ENCODE measurements at places on chromosomes 6 and 20.

DNA sequence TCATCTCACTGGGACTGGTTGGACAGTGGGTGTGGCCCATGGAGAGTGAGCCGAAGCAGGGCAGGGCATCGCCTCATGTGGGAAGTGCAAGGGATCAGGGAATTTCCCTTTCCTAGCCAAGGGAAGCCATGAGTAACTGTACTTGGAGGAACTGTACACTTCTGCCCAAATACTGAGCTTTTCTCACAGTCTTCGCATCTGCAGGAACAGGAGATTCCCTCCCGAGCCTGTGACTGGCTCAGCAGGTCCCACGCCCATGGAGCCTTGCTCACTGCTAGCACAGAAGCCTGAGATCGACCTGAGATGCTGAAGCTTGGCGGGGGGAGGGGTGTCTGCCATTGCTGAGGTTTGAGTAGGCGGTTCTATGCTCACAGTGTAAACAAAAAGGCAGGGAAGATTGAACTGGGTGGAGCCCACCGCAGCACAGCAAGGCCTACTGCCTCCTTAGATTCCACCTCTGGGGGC is 10.4 kb upstream of the CALHM5 start:
- no peak for DNase-seq

GRCh38 chr6:80942911-80943310 is 809.6 kb downstream of the TENT5A start:
- no peak for DNase-seq

DNA sequence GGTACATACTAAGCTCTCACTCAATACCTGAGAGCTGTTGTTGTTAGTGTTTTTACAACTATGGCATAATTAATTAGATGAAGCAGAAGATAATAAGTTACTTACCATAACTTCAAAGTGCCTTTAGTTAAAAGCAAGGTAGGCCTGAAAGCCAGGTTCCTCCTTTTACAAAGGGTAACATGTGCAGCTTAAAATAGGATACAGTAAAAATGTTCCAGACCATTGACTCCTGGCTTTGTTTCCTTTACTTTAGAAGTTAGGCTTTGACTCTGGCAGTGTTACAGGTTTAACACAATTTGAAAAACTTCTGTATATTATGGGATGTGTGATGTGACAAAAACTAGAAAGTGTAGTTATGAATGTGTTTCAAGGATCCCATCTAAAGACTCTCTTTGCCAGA is 522.5 kb downstream of the EPM2A start:
- no peak for DNase-seq

GRCh38 chr20:13813910-13814309 is 29.1 kb downstream of the NDUFAF5 start:
- DNase-seq = no peak

DNA sequence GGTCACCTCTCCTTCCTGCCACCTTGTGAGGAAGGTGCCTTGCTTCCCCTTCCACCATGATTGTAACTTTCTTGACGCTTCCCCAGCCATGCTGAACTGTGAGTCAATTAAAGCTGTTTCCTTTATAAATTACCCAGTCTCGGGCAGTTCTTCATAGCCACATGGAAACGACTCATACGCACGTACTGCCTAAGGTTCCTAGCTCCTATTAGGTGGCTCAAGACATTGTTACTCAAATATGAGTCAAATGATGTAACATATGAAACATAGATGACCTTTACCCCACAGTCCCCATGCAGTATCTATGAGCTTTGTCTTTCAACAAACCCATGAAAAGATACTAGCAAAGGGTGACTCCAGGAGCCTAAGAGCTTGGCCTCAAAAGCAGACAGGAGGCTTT is 98.3 kb downstream of the SIM1 start:
- no peak for DNase-seq

DNA sequence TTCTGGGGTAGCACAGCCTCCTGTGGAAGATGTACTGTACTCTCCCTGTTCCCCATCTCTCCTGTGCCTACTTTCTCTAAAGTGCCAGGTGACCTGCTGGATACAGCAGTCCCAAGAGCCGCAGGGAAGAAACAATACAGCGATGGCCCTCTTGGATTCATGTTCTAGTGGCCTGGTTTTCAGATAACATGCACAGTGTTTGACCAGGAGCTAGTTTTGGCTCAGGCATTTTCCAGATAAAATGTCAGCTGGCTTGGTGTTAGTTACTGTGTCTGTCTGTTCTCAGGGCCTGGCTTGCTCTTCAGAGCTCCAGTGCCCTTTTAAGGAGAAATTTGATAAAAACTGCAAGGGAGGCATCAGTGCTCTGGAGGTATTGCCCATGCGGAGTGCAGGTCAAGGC is 41.3 kb downstream of the GABRR2 start:
- no peak for DNase-seq

- DNase-seq = no peak
These were observed 27.8 kb downstream of the ASIP start for GRCh38 chr20:34268851-34269636.

GRCh38 chr20:46488451-46488850 is 24.9 kb downstream of the ZNF334 start:
- no peak for DNase-seq

DNA sequence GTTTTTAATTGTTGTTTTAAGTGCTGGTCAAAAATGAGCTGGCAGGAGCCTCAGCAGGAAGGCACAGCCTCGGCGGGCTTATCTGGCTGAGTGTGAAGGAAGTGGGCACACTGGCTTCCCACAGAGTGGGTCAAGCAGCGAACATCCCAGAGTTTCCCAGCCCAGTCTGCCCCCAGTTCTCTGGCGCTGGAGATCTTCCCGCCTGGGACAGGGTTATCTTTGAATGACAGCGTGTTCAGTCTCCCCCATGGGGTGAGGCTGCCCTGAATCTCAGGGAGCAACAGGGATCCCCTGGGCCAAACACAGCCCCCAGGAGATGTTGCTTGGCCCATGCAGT is 122.2 kb upstream of the PTPN1 start:
- no peak for DNase-seq

DNA sequence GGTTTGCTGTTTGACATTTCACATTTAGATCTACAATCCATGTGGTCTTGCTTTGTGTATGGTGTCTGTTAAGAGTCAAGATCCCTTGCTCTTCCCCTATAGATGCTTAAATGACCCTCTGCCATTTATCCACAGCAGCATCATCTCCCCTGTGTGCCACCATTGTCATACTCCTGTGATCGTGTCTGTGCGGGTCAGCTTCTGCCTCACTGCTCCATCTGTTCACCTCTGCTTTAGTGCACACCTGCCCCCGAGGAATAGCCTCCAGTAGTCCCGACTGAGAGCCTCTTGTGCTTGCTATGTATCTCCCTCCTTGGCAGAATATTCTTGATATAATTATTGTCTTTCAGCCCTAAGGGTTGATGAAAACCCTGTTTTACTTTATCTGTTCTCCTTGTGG is 551.2 kb downstream of the CDH26 start:
- no peak for DNase-seq

- DNase-seq = no peak
These were observed 55.2 kb upstream of the CITED2 start for GRCh38 chr6:139429580-139430145.

DNA sequence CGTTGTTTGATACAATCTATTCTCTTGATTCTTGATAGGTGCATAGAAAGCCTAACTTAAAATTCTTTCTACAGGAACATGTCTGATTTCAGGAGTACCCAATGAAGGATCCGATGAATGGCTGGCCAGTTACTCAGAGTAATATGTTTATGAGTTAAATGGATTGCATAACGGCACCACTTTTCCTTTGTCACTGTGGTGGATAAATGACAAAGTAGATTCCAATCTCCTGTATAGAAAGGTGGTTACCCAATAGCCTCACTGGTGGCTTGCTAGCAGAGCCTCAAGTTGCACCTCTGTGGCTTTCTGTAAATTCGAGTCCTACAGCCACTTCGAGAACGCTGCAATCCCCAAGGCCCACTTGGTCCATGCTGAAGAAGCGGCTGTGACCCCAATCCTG is 28.4 kb downstream of the LHFPL5 start:
- DNase-seq = peak; percentile 1

GRCh38 chr20:38193586-38194105 is 28.6 kb upstream of the TGM2 start:
- DNase-seq = no peak

DNA sequence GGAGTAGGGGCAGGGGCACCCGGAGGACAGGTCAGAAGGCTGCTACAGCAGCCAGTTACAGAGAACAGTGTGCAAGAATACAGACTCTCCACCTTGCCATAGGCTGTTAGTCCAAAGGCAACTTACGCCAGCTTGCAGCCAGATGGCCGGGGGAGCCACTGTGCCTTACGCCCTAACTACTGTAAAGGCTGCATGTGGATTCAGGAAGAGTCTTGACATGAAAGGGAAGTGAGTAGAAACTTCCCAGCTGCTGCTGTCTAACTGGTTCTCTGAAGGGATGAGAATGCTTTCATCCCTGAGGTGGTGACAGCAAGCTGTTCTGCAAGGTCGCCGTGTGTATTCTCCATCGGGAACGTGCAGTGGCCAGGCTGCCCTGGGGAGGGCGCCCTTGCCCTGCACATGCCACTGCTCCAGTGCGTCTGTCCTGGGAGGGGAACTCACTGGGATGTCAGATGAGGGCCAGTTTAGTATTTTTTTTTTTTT is 46.1 kb downstream of the LYRM4 start:
- no peak for DNase-seq

GRCh38 chr6:42769051-42769450 is 12.8 kb upstream of the BICRAL start:
- no peak for DNase-seq
